ENCODE measurements at places on chromosomes 4 and X.

DNA sequence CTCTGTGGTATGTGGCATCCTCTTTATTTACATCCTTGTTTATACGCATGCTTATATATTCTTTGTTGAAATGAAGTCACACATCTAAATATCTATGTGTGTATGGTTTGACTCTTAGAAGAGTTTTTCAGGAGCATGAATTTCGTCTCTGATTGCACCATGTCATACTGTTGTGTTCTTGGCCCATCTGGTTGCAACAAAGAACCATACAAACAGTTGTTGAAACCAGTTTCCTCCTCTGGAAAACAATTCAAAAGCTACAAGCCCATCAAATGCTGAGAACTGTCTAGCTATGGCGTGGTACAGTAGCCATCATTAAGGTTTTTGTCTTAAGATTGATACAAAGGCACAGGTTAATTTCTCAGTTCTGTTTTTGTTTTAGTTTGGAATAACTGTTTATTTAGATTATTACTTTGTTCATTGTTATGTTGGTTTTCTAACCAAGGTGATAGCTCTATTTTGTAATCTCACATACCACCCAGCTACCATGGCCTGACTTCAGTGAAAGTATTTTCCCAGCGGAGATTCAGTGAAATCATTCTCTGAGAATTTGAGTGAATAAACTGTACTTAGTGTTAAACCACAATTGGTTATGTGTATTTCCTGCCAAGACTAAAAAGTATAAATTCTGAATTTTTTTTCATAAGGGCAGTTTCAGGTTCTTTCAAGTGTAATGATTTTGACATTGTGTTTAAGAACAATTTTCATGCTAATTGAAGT is 91.0 kb downstream of the ARHGAP24 start:
- no peak for DNase-seq

DNA sequence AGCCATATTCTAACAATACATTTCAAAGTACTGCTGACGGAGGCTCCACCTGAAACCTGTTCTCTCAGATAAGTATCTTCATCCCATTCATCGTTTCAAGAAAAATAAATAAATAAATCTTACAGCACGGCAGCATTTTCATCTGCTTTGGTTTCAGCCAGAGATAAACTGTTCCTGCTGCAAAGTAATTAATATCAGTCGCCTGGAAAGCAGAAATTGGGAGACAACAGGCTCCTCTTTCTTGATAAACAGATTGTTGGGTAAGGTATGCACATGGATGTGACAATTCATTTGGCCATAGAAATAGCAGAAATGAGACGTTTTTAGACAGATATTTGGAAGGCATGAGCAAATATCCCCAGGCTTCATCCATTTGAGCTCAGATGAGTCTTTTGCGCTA is 110.4 kb downstream of the PPARGC1A start:
- DNase-seq: no peak

- no peak for DNase-seq
Measured at GRCh38 chr4:88419874-88420273, 37.0 kb upstream of the HERC5 start.

DNA sequence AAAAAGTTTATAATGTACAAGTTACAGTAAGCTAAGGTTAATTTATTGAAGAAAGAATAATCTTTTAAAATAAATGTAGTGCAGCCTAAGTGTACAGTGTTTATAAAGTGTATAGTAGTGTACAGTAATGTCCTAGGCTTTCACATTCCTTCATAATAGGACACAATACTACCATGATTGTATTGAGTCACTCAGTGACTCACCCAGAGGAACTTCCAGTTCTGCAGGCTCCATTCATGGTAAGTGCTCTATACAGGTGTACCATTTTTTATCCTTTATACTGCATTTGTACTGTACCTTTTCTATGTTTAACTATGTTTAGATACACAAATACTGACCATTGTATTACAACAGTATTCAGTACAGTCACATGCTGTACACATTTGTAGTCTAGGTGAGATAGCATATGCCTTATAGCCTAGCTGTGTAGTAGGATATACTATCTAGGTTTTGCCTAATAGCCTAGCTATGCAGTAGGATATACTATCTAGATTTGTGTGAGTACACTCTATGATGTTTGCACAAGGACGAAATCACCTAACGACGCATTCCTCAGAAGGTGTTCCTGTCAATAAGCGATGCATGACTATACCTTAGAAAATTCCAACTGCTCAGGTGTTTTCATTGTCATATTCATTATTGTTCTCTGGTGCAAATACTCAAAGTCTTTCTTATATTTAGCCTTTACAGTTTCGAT is 5.5 kb upstream of the TMEM255A start:
- no peak for DNase-seq

DNA sequence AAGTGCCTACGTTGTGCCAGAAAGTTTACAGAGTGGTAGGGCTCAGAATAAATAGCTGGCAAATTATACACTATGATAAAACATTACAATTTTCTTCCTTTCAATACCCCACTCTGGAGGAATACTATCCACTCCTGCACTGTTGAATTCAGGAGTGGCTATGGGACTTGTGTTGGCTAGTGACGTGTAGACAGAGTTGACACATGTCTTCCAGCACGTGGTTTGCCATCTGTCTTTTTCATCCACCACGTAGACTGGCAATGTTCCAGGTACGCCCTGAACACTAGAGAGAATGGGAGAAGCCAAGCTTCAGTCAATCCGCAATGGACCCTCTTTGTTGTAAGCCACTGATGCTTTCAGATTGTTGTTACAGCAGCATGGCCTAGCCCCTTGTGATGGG is 168.8 kb upstream of the RBPJ start:
- DNase-seq: no peak

DNA sequence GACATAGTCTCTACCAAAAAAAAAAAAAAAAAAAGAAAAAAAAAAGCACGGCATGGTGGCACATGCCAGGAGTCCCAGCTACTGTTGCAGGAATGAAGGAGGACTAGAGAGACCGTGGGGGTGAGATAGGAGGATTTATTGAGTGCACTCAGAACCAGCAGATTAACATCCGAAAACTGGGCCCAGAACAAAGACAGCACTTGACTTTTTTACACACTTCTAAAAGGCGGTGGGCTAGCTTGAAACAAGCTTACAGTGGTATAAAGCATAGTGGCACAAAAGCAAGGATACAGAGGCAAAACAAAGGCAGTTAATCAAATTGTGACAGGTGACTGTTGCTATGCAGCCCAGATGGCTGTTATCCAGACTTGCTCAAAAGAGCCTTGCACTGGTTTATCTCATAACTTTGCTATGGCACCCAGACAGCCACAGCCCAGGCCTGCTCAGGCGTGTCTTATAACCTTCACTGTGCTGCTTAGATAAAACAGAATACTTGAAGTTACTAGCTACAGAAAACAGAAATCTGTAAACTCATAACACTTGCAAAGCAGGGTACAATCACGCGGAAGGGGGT is 9.9 kb upstream of the PI4K2B start:
- DNase-seq: no peak

- no peak for DNase-seq
Measured at GRCh38 chrX:114675365-114675764, 91.5 kb downstream of the HTR2C start.

GRCh38 chr4:61541459-61541858 is 341.3 kb downstream of the ADGRL3 start:
- no peak for DNase-seq

DNA sequence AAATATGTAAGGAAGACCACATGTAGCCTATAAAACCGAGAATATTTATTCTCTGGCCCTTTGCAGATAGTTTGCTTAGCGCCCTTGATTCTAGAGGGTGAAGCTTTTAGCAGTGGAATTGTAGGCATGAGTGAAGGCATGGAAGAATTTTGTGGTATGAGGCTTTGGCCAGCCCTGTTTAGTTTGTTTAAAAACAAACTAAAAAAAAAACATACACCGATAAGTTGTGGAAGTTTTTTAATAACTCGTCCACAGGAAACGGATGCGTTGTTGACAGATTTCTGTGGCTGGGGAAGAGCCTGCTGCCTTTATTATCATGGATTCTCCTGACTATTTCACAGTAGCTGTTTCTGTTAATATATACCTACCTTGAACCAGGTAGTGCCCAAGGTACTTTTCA is 194.7 kb upstream of the LNX1 start:
- DNase-seq: no peak

- no peak for DNase-seq
Measured at GRCh38 chr4:152095701-152096070, 334.9 kb upstream of the GATB start.

GRCh38 chr4:143762511-143762910 is 62.0 kb upstream of the FREM3 start:
- no peak for DNase-seq

DNA sequence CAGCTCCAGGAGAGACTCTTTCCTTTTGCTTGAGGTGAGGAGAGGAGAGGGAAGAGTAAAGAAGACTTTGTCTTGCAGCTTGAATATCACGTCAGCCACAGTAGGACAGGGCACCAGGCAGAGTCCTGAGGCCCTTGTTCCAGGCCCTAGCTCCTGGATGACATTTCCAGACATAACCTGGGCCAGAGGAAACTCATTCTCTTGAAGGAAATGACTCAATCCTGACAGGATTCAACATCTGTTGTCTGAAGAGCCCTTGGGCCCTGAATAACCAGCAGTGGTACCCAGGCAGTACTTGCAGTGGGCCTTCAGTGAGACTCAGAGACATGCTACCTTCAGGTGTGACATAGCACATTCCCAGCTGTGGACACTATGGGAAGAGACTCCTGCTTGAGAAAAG is 62.8 kb downstream of the FGF16 start:
- DNase-seq: no peak

DNA sequence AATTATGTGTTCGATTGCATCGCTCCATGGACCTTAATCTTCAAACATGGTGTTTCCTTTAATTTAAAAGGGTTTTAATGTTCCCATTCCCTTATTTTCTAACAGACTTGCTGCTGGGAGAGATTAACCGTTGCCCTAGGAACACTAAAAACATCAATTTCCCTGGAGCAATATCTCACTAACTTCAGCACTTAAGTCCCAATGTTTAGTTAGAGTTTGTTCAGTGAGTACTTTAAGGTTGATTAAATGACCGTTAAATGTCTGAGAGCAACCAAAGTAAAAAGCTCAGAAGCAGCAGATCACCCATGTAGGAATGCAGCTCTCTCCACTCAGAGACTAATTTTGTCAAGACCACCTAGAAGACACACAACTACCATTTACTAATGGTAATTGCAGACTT is 111.2 kb upstream of the PDE5A start:
- no peak for DNase-seq

DNA sequence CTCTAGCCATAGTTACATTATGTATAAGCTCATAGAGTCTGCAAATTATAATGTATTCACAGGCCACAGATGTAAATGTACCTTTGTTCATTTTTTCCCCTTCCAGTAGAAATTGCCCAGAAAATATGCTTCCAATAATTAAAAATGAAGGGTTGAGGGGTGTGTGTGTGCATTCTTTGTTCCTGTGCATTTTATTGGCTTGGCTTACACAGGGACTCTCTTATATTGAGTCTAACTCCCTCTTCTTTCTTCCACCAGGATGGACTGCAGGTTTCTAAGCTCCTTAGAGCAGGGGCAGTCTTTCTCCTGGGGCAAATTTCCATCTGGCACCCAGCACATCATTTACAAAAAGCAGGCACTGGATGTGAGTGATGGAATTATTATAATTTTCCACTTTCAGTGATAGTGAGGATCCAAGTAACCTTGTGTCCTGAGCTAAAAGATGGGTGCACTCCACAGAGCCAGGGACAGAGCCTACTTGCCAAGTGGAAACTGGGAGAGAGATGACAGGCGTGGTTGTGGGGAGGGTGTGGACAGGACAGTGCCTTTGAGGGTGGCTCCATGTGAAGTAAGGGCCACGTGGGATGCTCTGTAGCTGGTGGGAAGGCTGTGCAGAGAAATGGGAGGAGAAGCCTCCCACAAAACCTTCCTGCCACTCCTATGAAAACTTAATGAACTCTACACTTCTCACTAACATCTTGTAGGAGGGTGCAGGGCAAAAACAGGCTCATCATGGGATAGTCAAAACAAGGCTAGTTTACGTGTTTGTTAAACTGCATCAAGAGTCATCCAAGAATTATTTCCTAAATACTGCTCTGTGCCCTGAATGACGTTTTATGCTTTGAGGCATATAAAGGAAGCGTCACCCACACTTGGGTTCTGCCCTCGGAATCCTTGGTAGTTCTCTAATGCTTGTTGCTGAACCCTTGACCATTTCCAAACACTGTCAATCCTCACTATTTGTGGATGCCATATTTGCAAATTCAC is 16.0 kb downstream of the IGFBP7 start:
- DNase-seq: no peak

DNA sequence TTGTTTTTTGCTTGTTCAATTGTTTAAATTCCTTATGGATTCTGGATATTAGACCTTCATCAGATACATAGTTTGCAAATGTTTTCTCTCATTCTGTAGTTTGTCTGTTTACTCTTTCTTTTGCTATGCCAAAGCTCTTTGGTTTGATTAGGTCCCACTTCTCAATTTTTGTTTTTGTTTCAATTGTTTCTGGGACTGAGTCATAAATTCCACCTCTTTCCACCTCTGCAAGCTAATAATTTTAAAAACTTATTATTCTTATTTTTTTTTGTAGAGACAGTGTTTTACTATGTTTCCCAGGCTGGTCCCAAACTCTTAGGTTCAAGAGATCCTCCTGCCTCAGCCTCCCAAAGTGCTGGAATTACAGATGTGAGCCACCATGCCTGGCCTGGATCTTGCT is 226.8 kb upstream of the GPRIN3 start:
- no peak for DNase-seq

GRCh38 chrX:17634542-17635207 is 102.6 kb upstream of the SCML1 start:
- no peak for DNase-seq

GRCh38 chr4:87497159-87497558 is 32.0 kb downstream of the SPARCL1 start:
- no peak for DNase-seq

DNA sequence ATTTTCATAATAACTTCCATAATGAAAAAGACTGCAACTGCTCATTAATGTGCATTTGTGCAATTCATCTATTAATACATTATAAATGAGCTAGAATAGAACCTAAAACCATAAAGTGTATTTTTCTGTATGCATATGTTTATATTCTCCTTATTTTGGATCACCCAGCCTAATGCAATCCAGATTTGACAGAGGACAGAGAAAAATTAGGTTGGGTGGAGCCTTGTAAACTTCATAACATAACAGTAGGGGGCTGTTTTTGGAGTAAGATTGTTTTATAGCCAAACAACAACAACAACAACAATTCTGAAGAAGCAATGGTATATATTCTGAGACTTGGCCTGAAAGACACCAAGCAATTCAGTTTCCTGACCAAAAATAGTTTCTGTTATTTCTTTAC is 615.3 kb upstream of the SLIT2 start:
- no peak for DNase-seq

DNA sequence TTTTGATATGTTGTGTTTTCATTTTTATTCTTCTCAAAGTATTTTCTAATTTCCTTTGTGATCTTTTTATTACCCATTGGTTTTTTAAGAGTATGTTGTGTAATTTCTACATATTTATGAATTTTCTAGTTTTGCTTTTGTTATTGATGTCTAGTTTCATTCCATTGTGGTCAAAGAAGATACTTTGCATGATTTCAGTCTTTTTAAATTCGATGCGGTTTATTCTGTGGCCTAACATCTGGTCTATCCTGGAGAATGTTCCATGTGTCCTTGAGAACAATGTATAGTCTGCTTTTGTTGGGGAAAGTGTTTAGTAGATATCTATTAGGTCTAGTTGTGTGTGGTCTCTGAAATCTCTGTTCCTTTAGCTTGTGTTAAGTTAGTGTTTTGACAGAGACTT is 46.2 kb downstream of the PPEF1 start:
- DNase-seq: no peak

All from vagina (tissue), 2 donors.